Lower lobe of right lung (tissue), 2 donors: ENCODE measurements at places on chromosomes 2 and 18.
A peak's percentile ranks its signal among the peaks of the same experiment; 100 is the strongest.

DNA sequence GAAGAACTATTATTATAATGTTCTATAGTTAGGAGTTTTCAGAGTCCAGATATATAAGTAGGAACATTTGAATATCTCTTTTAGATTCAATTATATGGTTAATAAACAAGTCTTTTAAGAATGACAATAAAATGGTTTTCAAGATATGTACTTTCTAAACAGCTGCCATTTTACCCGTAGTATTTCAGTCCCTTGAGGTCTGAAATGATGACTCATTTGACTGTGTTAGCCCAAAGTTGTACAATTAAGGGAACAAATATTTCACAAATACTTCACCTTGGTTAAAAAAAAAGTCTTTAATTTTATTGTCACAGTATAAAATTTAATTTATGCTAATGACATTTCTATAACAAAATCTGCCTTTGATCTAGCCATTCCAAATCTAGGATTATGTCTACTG, 91.6 kb upstream of the TANK start:
- DNase-seq: no peak

DNA sequence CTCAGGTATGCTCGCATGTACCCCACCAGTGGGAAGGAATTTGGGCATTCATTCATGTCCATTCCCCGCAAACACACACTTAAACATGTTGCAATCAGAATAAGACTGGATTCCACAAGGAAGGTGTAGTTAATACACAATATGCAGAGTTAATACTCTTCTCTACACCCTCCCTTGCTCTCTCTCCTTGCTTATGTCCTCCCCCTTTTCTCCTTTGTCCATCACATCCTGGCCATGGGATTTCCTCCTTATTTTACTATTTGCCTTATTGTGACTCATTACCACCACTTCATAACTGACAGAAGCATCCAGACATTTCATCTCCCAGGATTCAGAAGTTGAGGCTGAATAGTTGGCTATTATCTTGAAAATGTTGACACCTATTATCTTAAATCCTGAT, 473.8 kb upstream of the SPHKAP start:
- DNase-seq: no peak

GRCh38 chr2:43169987-43170386, 56.4 kb downstream of the ZFP36L2 start:
- peak; percentile 72 for DNase-seq

DNA sequence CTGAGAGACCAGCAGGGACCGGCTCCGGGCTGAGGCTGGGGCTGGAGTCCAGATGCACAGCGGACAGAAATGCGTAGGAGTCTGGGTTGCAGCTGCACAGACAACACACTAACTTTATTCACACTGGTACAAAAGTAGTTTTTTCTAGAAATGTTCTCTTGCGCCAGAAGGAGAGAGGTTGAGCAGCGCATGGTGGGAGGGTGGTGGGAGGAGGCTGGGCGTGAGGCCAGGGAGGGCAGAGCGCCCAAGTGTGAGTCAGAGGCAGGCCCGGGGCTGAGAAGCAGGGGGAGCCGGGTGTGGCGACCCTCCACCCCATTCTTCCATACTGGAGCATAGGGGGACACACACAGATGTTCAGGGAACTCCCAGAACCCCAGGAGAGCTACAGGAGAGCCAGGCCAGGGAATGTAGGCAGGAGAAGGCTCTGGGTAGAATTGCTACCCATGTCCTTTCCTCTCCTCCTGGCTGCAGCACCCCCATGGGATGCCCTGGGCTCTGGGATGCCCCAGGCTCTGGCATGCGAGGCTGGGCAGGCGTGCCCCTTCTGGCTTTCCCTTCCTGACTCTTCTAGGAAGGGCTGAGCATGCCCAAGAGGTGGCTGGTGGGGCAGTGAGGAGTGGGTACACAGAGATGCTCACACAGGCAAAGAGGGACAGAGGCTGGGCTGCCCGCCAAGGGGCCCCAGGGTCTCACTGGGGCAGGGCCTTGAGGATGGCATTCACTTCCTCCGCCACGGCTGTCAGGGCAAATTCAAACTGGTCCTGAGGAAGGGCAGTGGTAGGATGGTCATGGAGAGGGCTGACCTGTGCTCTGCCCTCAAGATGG, 10.6 kb downstream of the DNAJB2 start:
- DNase-seq: no peak

GRCh38 chr2:74441170-74441689, 507 bp downstream of the RTKN start:
- DNase-seq: no peak

DNA sequence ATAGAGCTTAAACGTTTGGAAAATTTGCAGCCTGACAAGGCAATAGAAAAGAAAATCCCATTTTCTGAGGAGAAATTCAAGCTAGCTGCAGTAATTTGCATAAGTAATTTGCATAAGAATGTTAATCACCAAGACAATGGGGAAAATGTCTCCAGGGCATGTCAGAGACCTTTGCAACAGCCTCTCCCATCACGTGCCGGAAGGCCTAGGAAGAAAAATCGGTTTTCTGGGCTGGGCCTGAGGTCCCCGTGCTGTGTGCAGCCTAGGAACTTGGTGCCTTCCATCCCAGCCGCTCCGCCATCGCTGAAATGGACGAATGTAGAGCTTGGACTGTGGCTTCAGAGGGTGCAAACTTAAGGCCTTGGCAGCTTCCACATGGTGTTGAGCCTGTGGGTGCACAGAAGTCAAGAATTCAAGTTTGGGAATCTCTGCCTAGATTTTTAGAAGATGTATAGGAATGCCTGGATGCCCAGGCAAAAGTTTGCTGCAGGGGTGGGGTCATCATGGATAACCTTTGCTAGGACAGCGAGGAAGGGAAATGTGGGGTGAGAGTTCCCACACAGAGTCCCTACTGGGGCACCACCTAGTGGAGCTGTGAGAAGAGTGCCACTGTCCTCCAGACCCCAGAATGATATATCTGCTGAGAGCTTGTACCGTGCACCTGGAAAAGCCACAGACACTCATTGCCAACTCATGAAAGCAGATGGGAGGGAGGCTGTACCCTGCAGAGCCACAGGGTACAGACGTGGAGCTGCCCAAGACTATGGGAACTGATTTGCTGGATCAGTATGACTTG, 164.6 kb downstream of the GULP1 start:
- DNase-seq: peak; percentile 24

DNA sequence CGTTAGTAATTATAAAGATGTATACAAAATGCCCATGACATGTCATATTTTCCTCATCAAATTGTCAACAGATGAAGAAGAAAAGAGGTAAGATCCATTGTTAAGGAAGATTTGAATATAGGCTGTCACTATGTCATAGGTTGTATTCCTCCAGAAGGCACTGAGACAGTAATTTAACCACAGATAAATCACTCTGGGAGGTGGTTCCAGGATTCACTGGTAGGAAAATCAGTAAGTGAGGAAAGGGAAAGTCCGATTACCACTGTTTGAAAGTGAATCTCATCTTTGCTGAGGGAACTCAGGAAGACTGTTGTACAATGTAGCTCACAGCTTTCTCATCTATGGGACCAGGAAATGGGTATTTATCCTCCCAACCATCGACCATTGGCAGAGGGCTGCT, 152.8 kb upstream of the TMEFF2 start:
- no peak for DNase-seq

GRCh38 chr18:49997558-49997957, 184.2 kb upstream of the ACAA2 start:
- DNase-seq: no peak

DNA sequence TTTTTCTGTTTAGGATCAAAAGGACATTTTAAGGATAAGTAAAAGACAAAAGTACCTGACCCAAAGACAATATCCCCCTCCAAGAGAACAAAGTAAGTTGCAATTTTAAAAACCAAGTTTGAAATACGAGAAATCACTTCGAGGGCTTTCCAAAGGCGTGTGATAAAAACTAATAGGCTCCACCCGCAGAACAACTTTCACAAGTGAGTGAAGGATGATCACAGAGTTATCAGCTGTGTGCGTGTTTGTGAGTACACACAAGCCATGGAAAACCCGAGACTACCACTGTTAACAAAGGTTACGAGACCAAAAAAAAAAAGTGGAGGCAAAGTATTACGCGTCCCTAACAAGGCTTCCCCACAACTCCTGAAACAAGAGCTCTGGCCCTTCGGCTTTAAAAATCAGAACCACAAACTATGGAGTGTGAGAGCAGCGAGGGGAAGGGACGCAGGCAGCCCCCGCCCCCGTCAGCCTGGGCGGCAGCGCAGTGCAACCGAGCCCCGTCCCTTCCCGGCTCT, 719 bp downstream of the SMAD2 start:
- no peak for DNase-seq

- DNase-seq: no peak
Observed at GRCh38 chr18:59623456-59624368, 73.5 kb downstream of the CCBE1 start.

GRCh38 chr18:68429111-68429510, 285.8 kb downstream of the TMX3 start:
- DNase-seq: no peak

- DNase-seq: no peak
Observed at GRCh38 chr18:9968081-9968848, 54.4 kb downstream of the VAPA start.

GRCh38 chr2:133953524-133953923, 300.3 kb upstream of the MGAT5 start:
- DNase-seq: no peak

DNA sequence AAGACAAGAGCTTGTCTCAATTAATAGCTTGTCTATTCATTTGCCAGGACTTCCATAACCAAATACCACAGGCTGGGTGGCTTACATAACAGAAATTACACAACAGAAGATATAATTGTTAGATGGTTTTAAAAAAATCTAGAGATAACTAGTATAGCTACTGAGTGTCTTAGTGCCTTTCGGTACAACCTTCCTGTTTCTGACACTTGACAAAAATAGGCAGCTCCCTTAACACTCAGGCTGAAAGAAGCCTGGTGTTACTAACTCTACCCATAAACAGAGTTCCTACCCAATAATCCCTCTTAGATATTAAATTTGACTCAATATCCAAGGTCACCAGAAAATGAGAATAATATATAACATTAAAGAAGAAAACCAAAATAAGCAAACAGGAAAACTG, 129.7 kb downstream of the BARD1 start:
- no peak for DNase-seq

- no peak for DNase-seq
Observed at GRCh38 chr18:3449512-3450011, 410 bp upstream of the TGIF1 start.

GRCh38 chr18:8800445-8800844, 95.1 kb downstream of the MTCL1 start:
- DNase-seq: no peak

DNA sequence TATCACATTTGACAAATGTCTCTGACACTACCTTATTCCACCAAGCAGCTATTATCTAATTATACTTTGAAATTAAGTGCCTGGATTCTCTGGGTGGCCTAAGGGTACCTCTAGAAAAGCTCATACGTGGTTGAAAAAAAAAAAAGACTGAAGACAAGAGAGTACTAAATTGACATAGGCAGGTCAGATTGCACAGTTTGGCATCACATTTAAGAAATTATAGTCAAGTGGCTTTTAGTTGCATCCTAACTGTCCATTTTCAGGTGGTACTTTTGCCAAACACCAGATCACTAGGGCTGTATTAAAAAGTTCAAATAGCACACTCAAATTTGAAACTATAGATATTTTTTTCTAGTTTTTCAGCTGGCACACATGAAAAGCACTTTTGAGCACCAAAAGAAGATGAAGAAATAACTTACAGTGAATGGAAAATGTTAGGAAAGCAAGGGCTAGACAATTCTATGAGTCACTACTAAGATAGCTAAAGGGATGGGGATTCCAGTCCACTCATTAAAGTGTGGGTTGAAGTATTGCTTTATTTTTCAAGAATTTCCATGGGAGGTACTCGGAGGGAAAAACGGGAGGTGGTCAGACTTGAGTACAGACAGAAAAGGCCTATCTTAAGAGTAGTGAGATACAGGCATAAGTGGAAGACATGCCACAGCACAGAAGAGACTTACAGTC, 106.5 kb upstream of the COL5A2 start:
- DNase-seq: no peak

- DNase-seq: peak; percentile 45
Observed at GRCh38 chr2:29920631-29921559, 491 bp downstream of the ALK start.

- no peak for DNase-seq
Observed at GRCh38 chr18:62977512-62977911, 262.2 kb downstream of the PHLPP1 start.

DNA sequence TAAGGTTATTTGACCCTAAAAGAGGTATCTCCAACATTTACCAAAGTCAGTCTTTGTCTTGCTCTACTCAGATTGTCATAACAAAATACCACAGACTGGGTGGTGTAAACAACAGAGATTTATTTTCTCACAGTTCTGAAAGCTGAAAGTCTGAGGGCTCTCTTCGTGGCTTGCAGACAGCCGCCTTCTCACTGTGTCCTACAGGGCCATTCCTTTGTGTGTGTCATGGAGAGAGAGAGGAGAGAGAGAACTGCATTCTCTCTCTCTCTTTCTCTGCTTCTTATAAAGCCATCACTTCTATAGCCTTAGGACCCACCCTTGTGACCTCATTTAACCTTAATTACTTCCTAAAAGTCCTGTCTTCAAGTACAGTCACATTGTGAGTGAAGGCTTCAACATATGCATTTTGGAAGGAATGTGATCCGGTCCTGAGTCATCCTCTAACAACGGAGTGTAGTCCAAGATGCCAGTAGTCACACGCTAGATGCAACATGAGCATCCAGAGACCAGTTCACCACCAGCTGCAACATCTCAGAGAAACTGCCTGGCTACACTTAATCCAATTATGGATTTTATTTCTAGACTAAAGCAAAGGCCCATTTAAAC, 130.2 kb downstream of the CD226 start:
- no peak for DNase-seq

DNA sequence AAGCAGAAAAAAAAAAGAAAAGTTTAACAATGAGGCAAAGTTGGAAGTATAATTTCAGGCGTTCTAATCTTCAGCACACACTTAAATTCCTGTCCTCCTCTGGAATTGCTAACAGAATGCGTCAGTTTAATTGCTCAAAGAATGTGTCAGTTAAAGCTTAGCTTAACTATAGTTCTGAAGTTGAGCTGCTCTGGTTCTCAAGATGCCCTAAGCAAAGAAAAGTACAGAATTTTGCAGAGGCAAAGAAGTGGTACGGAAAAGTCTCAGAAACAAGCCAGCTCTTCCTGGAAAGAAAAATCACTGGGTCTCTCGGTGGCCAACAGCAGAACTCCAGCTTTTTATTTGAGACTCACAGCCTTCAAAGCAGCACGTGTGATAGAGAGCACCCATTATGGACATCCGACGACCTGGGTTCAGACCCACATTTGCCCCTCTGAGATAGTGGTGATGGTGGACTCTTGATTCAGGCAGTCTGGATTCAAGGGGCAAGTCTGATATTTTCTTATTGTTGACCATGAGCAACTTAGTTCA, 22.2 kb upstream of the MYO3B start:
- no peak for DNase-seq
